ENCODE measurements at places on chromosomes 16 and 17.

DNA sequence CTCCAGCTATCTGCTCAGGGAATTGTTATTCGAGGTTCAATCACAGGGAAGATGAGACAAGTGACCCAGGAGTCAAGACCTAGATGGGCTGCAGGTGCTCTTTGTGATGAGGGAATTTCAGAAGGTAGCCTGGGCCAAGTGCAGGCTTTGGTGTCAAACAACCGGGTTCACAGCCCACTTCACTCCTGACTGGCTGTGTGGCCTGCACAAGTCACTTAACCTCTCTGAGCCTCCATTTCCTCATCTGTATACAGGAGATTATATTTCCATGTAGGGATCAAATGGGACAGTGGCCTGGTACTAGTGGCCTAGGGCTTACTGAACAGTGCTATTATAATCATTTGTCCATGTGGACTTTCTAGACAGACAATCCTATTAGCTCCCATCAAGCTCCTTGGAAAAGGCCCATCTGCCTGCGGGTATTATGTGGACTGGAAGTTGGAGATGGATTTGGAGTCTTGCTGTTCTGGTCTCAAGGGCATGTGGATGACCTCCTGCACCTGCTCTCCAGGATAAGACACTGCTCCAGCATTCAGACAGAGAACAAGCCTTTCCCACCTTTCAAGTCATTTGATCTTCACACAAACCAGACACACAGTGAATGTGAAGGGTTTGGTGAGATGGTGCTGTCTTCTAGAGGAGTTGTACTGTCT lies 3.1 kb upstream of the MT1X start:
- DNase-seq, result no peak

GRCh38 chr17:69597898-69598692 lies 183.6 kb downstream of the MAP2K6 start:
- DNase-seq, result no peak

DNA sequence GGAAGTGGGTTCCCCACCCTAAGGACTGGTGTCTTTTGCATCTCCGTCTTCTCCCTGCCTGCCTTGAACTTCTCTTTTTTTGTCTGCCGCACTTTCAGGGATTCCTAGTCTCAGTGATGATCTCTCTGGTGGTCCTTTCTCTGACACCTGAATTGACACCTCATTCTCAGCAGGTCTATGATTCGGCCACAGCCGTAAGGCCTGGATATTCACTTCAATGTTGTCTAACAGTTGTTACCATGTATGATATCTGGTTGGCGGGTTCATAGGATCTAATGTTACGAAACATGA lies 25.1 kb upstream of the SLC47A1 start:
- DNase-seq, result no peak

GRCh38 chr17:41153856-41154255 lies 4.2 kb upstream of the KRTAP4-5 start:
- DNase-seq, result no peak

DNA sequence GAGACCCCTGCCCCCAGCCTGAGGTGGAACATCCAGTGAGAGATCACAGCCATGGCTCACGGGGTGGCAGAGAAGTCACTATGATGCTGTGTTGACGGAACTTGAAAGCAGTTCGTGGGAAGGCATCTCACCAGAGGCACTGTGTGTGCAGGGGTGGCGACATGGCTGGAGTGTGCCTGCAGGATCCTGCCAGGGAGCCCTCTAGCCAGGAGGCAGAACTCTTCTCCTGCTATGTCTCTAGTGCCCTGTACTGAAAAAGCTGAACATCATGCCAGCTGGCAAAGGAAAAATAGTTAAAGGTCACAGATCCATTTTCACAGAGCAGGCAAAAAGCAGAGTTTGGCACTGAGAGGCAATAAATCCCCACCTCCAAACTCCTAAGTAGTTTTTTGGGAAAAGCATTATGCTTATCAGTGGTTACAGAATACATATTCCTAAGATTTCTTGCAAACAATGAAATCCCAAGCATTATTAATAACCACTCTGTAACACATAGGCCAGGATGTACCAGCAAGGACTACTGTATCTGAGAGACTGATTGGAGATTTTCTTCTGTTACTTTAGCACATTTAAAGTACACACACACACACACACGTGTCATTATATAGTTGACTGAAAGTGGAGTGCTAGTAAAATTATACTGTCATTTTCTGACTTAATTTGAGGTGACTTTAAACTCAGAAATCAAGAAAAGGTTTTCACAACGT lies 36.8 kb downstream of the TNRC6C start:
- DNase-seq, result no peak

Data from activated CD4-positive, alpha-beta T cell treated with anti-CD3 and anti-CD28 coated beads, Interleukin-2, Interleukin-6, amounts not matched to agents 100 ng/mL and 50 ng/mL, durations not matched to agents 16 hours and 8 hours (primary cell).